ENCODE measurements at places on chromosomes 4 and X.

DNA sequence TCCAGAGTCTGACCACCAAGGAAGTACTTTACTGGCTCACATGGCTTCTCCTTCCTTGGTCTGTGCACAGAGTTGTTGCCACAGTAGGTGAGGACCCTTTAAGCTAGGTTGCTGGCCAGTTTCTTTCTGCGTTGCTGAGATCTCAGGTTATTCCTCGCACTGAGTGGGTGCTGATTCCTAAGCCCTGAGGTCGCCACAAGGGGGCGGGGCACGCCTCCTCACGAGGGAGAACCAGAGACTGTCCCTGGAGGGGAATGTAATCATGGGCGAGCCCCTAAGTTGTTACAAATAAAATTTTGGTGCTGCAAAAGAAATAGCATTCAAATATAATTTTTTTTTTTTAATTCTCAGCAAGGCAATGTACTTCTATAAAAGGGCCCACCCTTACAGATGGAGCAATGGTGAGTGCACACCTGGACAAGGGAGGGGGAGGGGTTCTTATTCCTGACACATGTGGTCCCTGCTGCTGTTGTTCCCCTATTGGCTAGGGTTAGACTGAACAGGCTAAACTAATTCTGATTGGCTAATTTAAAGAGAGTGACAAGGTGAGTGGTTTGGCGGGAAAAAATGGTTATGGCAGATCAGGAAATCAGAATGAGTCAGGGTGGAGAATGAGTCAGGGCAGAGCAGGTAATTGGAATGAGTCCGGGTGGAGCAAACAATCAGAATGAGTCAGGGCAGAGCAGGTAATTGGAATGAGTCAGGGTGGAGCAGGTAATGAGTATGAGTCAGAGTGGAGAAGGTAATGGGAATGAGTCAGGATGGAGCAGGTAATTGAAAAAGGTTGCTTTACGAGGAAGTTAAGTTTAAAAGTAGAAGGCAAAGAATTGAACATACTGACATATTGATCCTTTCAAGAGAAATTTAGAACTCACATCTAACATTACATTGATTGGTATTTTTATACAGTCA, 107.5 kb downstream of the VSIG4 start:
- peak; percentile 12 for DNase-seq

DNA sequence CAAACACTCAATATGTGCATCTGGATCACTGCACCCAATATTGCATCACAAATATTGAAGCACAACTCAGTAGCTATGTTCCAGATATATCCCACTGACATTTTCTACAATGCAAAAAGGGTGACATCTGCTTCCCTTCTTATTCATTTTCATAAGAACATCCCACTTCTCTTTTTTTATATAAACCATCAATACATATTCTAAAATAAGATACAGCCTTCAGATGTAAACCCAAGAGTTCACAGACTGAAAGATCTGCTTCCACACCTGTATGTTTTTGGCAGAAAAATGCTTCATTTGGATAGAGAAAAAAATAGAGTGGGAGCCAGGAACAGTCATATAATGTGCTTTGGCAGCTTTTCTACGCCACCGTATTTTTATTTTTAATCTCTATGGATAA, 815.6 kb upstream of the ADGRL3 start:
- no peak for DNase-seq

DNA sequence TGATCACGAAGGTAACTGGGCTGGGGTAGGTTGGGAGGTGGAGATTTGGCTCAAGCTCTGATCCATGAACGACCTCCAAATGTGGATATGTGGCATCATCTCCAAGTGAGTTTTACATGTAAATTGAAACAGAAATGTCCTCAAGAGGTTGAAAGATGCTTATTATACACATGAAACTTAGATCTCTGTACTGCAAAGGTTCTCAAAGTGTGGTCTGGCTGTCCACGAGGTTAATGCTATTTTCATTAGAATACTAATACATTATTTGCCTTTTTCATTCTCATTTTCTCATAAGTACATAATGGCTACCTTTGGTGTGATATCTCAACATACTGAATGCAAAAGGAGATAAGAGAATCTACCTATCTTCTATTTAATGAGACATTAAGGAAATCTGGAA, 198.2 kb downstream of the RASL11B start:
- DNase-seq: no peak

DNA sequence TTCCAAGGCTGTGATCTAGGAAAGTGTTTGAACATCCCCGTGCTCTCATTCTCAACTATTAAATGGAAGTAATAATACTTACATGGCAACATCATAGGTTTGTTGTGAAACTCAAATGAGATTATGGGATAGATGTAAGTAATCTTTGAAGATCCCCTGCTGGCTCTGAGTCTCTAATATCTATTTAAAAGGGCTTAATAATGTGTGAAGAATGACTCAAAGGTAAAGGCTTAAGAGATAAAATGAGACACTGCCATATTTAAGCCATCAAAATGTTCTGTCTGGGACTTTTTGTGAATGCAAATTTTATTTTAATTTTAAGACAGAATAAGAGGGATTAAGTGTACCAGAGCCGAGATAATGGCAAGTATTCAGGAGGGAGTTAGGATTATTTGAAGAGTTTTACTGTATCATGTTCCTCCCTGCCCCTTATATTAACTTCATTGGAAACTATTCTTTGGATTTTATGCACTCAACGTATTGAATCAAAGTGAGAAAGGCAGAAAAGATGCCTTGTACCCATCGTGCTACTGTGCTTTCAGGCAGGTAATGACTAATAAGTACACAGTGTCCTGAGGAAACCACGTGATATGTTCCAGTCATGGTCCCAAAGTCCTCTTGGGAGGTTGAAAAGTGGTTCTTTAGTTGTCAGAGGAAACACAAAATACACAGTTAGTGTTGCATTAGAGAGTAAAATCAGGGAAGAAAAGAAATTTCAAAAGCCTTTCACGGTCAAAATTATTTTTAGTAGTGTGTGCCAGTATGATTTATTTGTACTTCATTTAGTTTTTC, 192.4 kb downstream of the RBM46 start:
- DNase-seq: no peak

DNA sequence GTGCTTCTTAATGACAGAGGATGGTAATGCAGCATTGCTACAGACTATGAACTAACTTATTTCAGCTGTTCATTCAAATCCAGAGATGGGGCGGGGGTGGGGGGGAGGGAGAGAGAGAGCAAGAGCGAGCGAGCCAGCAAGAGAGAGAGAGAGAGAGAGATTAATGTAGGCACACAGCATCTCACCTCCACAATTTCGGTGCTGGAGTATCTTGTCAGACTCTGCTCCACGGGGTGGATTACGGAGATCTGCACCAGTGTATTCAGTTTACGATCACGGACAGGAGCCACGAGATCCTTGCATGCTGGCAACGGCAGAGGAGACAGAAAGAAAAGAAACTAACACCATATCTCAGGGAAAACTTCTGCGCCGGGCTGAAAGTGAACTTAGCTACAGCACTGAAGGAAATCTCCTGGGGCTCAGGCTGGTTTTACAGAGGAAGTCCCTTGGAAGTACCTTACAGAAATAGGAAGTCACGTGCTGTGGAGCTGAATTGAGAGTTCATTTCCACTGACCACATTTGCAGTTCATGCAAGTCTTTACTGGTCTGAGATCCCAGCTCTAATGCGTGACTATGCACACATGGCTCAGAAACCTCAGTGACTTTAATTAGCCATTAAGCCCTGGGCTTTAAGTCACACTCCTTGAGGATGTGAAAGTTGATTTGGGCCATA, 440.9 kb downstream of the INPP4B start:
- peak; percentile 9 for DNase-seq

All from neural progenitor cell (in vitro differentiated cells).